ENCODE measurements at places on chromosomes 1 and 21.

GRCh38 chr1:35707601-35708440, 10.9 kb downstream of the C1orf216 start:
- no peak for DNase-seq

DNA sequence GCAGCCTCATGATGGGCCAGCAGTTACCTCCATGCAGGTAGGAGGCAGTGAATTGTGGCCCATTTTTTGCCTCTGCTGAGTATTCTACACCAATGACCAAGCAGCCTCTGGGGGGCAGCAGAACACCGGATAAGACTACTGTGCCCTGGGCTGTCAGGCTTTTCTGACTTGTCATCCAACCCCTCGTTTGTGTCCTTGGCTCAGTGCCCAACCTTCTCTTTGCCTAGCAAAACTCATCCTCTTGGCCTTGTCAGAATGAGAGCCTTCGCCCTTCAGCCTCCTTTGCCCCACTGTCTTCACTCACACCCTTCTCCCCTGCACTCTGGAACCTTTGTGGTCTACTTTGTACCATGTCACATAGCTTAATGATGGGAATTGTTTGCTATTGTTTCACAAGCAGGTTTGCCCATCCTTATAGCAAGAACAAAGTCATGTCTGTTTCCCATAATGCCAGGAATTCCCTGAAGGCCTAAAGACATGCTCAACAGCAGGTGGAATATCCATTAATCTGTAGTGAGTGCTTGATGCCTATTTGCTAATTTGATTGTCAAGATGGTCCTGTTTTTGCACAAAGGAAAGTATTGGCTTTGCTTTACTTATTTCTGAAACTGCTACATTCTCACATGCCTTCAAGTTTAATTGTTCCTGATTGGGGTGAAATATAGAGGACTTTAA, 255.9 kb downstream of the HHAT start:
- DNase-seq, result no peak

DNA sequence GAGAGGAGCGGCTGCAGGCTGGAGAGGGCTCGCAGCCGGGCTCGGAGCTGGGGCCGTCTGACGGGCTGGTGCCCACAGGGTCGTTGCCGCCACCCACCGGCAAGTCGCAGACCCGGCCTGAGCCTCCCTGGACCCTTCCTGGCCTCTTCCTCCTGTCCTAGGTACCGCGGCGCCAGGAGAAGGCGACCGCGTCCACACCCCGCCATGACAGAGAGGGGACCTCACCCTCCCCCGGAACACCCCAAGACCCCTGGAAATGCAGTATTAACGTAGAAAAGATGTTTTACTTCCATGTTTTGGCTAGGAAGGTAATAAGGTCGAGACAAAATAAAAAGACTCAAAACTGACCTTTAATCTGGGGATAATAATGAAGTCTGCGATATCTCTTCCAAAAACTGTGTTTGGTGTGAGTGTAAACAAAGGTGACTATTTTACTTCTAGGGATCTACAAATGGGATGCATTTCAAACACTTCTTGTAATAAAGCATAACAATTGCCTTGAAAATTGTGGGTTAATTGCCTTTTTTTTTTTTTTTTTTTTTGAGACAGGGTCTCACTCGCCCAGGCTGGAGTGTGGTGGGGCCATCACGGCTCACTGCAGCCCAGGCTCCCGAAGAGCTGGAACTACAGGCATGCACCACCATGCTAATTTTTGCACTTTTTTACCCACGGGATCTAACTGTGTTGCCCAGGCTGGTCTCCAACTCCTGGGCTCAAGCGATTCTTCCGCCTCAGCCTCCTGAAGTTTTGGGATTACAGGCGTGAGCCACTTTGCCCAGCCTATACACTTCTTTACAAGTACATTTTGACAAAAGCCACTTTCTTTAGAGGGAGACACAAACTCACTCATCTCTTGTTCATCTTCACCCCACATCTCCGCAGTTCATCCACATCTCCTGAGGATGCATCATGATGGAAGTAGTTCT, 838 bp upstream of the RSRP1 start:
- no peak for DNase-seq

DNA sequence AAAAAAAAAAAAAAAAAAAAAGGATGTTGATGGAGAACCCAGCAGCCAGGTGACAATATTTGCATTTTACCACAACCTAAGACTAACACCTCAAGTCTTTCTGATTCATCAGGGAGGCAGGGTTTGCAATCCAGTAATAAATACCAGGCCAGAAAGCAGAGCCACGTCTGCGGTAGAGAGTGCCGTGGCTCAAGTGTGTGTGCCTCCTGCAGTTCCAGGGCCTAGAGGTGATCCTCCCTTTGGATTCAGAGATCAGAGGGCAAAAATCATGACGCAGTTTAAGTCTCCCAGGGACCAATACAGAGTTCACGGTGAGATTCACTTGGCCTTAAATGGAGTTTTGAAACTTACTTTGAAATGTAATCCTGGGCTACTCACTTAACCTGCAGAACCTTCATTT, 34.9 kb downstream of the TMCO4 start:
- no peak for DNase-seq

DNA sequence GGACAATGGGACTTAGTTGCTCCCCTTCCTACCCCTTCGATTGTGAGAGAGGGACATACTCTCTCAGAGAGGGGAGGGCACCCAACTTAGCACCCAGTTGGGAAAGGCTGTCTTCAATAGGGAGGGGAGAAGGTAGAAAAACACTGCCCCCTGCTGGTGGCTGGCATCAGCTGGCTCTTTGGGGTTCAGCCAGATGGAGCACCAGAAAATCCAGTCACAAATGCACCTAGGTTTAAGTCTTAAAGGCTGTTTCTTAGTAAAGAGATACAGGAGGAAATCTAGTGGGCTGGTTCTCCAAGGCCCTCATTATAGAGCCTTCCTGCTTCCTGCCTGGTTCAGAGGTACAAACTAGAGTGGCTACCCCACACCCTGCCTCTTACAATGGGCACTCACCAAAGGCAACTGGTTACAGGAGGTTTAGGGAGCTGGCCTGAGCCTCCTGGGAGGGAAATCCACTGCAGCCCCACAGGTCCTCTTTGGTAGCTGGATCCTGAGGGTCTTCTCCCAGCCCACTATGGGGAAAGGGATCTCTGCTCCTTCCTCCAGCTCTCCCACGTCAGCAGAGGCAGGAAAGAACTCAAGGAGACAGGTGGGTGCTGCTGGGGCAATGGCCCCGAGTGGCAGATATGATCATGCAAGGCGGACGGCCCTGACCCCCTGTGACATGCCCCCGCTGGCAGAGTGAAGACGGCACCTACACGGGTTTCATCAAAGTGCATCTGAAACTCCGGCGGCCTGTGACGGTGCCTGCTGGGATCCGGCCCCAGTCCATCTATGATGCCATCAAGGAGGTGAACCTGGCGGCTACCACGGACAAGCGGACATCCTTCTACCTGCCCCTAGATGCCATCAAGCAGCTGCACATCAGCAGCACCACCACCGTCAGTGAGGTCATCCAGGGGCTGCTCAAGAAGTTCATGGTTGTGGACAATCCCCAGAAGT, 28.3 kb downstream of the EIF2D start:
- DNase-seq, result peak; percentile 82

GRCh38 chr1:50894340-50894739, 65.7 kb downstream of the FAF1 start:
- no peak for DNase-seq

GRCh38 chr1:59276439-59276851, 20.4 kb upstream of the FGGY start:
- no peak for DNase-seq

- DNase-seq, result peak; percentile 71
These were observed 163.5 kb downstream of the TOMM20 start for GRCh38 chr1:234965111-234965510.

GRCh38 chr1:25817840-25818501, 1.8 kb upstream of the MTFR1L start:
- DNase-seq, result no peak

DNA sequence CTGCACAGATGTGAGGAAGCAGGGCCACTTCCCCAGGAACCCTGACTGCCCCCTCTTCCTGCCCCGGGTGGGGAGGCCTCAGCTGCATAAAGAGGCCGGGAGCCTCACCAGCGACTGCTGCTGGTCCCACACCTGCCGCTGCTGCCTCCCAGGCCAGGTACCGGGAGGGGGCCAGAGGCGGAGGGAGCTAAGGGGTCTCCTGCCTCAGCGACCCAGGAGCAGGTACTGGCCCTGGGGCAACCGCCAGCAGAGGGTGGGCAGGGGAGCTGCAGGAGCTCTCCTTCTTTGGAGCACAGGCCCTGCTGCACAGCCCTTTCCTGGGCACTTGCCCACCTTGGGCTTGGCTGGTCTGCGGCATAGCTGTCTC, 6.8 kb downstream of the GJC2 start:
- DNase-seq, result no peak

GRCh38 chr1:18413541-18414305, 67.0 kb upstream of the KLHDC7A start:
- no peak for DNase-seq

DNA sequence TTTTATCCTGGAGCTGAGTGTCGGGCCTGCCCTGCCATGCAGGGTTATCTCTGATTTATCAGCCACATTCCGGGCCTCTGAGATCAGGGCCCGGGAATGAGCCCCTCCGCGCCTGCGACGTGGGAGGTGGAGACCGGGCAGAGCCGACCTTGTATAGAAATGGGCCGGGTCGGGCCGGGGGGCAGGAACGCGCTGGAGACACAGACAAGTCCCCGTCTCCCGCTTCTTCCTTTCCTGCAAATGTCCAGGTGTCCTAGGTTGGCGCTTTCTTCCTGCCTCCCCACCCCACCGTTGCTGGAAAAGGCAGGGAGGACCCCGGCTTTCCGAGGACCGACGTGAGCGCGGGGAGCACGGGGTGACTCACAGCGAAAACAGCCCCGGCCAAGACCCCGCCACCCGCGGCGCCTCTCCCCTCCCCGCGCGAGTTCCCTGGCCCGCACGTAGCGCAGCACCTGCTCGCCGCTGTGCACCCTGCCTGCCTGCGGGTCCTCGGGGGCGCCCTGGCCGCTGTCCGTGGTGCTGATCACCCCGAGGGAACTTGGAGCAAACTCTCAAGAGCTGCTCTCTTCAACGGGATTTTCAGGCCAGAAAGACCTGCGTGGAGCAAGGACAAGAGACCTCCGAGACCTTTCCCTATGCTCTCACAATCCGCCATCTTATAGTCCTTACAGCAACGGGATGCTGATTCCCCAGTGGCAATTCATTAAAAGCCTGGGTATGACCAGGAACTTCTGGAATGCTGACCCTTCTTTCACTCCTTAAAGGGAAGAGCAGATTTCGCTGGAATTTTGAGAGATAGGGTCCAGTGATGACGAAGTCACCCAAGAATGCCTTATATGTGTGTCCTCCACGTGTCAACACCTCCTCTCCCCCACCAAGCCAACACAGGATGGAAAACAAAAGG, 475 bp upstream of the NPPB start:
- no peak for DNase-seq
